ENCODE measurements at places on chromosomes 13 and 19.
A peak's percentile ranks its signal among the peaks of the same experiment; 100 is the strongest.

GRCh38 chr13:96984051-96984508, 10.2 kb downstream of the OXGR1 start:
- DNase-seq = peak; percentile 2

GRCh38 chr19:13055213-13056051, 47.2 kb downstream of the LYL1 start:
- no peak for DNase-seq

DNA sequence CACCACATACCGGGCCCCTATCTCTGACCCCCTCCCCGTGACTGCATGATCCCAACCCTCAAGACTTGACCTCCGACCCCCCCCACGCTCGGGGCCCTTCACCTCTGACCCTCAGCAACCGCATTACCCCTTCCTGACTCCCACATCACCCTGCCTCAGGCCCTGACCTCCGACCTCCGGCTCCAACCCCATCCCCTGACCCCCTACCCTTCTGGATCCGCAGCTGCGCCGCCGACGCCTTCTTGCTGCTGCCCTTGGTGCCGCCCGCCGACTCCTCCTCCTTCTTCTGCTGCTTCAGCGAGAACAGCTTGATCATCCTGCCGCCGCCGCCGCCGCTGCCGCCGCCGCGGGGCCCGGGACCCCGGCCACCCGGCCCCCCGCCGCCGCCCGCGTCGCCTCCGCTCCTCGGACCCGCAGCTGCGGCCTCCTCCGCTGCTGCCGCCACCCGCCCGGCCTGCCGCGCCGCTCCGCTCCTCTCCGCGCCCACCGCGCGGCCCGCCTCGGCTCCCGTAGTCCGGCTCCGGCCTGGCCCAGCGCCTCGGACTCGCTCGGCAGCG, at the start of gene UBE2M:
TSS of gene UBE2M (minus strand) at position 546 of the 557 bp plus-strand sequence. CDS start at position 316, 230 bp downstream.
- peak; percentile 67 for DNase-seq

DNA sequence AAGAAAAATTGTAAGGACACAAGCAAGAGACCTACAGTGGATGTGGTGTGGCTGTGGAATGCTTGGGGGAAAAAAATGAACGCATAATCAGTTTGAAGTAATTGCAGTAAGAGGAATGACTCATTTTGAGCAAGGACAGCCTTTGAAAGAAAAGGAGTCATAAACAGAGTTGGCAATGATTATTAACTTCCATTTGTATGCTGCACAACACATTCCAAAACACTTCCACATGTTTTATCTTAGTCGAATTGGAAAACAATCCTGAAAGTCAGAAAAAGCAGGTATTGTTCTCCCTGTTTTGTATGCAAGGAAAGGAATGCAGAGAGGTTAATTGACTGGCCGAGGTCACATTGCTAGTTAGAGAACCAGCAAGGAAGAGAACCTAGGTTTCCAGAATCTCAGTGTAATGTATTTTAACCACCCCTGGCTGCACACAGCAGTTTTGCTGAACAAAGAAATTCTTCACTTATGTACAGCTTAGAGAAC, 630.0 kb upstream of the MIR17HG start:
- DNase-seq = no peak

DNA sequence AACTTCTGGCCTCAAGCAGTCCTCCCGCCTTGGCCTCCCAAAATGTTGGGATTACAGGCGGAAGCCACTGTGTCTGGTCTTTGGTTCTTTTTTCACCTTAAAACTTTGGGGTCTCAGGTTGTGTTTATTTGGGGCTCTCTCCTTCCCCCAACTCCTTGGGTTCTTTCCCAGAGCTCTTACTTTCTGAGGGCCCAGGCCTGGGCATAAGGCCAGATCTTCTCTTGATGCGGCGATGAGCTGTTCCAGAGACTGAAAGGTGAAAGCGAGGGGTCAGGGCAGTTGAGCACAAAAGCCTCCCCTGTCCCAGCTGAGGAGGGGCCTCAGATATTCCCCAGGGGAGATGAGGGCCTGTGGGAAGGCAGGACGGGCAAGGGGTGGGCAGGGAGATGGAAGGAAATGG, 7.1 kb downstream of the POLR1G start:
- no peak for DNase-seq

GRCh38 chr13:43776501-43777079, 10.2 kb downstream of the ENOX1 start:
- DNase-seq = no peak

DNA sequence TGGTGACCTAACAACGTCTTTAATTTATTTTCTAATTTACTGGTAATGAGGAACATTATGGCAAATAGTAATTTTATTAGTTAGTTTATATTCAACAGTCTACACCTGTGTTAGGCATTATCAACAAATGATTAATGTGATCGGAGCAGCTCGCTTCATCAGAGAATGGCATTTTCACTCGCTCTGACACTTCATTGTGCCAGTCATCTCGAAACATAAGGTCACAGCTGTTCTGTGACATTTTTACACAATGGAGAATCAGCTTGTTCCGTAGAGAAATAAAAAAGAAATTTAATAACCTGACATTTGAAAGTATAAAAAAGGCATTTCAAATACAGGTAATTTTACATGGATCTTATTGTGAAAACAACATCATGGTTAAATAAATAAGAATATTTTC, 858.4 kb downstream of the SLITRK6 start:
- DNase-seq = no peak

- no peak for DNase-seq
Measured at GRCh38 chr13:48859272-48860105, 116.2 kb upstream of the FNDC3A start.

All from stimulated activated CD4-positive, alpha-beta T cell treated with anti-CD3 and anti-CD28 coated beads, Interleukin-1b, Interleukin-23, amount 100 ng/mL, for 48 hours (primary cell).